ENCODE measurements at places on chromosomes 5 and 9.

- no peak for DNase-seq
Measured at GRCh38 chr5:12399868-12400267, 495.6 kb upstream of the CTNND2 start.

GRCh38 chr9:33469891-33470290 lies 3.8 kb downstream of the NOL6 start:
- DNase-seq = no peak

GRCh38 chr9:75824816-75825568 lies 65.5 kb upstream of the PCSK5 start:
- no peak for DNase-seq

- no peak for DNase-seq
Measured at GRCh38 chr9:114403153-114403756, 15.5 kb upstream of the AKNA start.

DNA sequence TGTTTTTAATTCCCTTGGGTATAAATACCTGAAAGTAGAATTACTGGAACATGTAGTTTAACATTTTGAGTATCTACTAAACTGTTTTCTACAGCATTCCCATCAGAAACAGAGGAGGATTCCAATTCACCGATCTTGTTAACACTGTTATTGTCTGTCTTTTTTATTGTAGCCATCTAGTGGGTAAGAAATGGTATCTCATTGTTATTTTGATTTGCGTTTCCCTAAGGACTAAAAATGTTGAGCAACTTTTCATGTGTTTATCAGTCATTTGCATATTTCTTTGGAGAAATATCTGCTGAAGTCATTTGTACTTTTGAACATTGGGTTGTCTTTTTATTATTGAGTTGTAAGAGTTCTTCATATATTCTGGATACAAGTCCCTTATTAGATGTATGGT lies 135.2 kb upstream of the NFIL3 start:
- DNase-seq = no peak
